Cardiac fibroblast (primary cell): ENCODE measurements at places on chromosomes 7 and 10.

DNA sequence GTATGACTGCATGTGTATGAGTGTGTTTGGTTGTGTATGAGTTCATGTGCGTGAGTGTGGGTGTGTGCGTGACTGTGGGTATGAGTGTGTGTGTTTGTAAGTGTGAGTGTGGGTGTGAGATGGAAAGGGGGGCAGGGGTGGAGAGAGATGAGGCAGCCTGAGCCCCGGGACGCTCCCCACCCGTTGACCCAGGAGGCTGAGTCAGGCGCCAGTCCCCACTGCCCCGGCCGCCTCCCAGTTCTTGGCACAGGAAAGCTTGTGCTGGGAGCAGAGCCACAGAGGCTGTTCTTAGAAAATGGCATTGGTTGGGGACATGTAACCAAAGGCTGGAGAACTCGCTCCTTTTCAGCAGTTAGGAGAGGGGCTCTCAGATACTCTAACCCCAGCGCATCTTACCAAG is 27.8 kb upstream of the NUB1 start:
- peak; percentile 39 for DNase-seq

DNA sequence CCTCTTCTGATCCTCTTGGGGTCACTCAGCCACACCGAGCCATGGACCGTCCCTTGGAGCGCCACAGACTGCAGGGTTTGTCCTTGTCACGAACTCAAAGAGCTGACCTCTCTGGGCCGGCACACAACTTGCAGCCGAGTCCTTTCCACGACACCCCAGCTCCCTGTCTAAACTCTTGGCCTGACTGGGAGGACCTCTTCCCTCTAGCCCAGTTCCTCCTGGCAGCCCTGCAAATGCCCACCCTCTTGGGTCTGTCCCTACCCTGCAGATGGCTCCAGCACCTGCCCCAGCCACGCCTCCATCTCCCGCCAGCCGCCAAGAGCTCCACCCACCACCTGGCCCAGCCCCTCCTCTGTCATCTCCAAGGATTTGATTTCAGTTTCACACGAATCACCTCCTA is 339.2 kb downstream of the DNAJB6 start:
- DNase-seq = no peak

- DNase-seq = no peak
These were observed 95.6 kb downstream of the GPR26 start for GRCh38 chr10:123761666-123762230.

GRCh38 chr10:37703833-37704382 is 153.5 kb downstream of the ZNF248 start:
- DNase-seq = no peak

DNA sequence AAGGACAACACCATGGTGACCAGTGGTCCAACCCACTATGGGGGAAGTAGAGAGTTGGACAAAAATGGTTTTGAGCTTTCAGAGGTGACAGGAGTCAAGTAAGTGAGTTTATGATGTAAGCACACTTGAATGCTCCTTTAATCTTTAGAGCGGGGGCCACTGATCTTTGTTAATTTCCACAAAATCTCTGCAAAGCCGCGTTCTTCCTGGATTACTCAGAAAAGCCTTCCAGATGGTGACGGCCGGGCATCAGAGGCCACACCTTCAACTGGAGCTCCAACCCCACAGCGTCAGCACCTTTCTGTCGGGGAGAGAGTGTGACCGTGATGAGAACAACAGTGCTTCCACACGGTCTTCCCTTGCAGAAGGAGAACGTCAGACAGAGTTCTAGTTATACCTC is 35.2 kb upstream of the KLF6 start:
- peak; percentile 67 for DNase-seq

- no peak for DNase-seq
These were observed 18.2 kb downstream of the ARID5B start for GRCh38 chr10:61919646-61920215.

- DNase-seq = no peak
These were observed 545 bp downstream of the NACAD start for GRCh38 chr7:45088146-45088701.

DNA sequence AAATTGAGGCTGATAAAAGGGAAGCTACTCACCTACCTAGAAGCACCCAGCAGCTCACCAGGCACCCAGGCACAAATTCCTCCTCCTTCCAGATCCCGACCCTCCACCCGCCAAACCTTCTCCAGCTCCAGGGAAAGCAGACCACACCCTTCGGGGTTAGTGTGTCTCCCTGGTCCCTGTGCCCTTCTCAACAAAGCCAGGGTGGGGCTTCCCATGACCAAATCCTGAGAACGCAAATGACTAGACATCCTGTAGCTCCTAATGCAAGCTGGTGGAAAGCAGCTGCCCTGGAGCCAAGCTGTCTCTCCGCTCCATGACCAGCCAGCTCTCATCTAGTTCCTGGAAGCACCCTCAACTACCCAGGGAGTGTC is 4.4 kb downstream of the TBX20 start:
- peak; percentile 67 for DNase-seq

GRCh38 chr10:99828464-99828863 is 46.0 kb downstream of the ABCC2 start:
- DNase-seq = no peak

- DNase-seq = peak; percentile 2
These were observed 141.9 kb upstream of the MKI67 start for GRCh38 chr10:128268015-128268722.

DNA sequence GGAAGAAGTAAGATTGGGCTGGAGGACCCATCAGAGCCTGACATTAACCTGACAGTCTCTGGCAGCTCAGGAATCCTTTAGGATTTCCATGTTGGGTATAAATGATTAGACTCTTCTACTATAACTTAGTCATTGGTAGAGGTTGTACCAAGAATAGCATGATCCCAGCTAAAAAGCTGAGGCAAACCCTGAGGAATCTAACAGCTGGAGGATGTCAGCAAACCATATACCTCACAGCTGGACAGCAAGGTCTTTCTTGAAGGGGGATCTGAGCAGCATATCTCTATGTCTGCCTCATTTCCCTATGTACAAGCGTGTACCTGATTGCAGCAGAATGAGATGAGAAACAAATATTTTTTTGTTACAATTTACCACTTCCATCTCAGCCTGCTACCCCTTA is 103.2 kb downstream of the NPSR1 start:
- no peak for DNase-seq

GRCh38 chr7:1564603-1565022 is 5.2 kb downstream of the PSMG3 start:
- peak; percentile 36 for DNase-seq

GRCh38 chr7:77913977-77914607 is 115.5 kb downstream of the PHTF2 start:
- no peak for DNase-seq

GRCh38 chr10:124579011-124579399 is 117.4 kb downstream of the LHPP start:
- DNase-seq = peak; percentile 69

DNA sequence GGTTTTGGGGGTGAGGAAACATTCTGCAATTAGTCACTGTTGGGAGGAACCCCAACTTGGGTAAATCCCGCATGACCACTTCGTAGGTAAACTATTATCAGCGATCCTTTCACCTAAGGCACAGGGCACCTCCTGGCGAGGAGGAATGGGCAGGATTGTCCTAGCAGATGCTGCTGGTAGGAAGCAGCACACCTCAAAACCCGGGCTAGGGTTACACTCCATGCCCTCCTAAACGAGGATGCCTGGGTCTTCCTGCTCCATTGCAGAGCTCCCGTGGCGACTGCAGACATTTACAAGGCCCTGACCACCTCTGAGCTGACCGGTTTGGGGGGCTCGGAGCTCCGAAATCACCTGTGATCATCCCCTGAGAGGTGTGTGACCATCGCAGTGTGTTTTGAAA is 92.3 kb downstream of the FAM171A1 start:
- no peak for DNase-seq

DNA sequence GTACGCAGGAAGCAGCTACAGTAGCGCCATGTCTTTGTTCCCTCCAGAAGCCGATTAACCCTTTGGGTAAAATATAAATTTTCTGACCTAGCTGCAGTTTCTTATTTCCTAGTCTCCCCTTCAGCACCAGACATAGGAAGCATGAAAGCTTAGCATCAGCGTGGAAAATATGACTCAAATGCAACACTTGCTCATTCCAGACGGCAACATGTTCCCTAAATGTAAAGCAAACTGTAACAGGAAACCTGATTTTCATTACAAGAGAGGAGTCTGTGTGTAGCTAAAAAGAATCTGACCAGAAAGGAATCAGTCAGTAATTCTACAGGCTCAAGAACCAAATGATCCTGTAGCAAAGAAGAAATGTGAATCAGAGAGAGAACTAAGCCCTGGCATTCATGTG is 219.2 kb downstream of the C7orf25 start:
- DNase-seq = peak; percentile 61

DNA sequence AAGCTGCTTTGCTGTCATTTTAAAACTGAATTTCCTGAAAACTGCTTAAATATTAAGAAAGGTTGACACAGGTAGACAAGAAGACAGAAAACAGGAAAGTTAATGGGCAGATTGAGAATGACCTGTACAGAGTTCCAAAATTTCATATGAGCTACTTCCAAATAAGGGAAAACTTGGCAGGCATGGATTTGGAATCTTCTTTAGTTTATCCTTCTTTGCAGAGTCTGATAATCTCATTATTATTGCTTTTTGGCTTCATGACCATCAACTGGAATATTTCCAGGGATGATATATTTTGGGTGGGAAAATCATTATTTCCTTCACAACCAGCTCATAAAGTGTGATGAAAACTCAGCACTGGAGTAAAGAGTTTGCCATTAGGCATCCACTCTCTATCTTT is 346.5 kb upstream of the NPVF start:
- no peak for DNase-seq

- peak; percentile 71 for DNase-seq
These were observed 5.0 kb downstream of the ZYX start for GRCh38 chr7:143385891-143386781.

- DNase-seq = no peak
These were observed 171.9 kb downstream of the NSUN6 start for GRCh38 chr10:18479502-18479901.

GRCh38 chr10:1242975-1243374 is 186.8 kb downstream of the WDR37 start:
- DNase-seq = no peak

- peak; percentile 24 for DNase-seq
These were observed 129.3 kb upstream of the ACBD5 start for GRCh38 chr10:27369880-27370279.

DNA sequence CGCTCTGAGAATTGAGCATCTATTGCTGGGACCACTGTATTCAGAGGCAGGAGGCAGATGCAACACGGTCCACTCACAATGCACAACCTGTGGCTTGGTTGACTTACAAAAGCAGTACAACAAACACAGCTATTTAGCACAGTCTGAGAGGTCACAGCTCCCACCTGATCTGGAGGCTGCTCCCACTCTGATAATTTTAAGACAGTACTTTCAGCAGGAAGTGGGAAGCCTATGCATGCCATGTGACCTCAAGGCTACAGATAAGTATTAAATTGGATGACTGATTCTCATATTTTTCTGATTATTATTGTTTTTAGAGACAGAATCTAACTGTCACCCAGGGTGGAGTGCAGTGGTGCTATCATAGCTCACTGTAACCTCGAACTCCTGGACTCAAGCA is 659.3 kb downstream of the PARD3 start:
- no peak for DNase-seq

DNA sequence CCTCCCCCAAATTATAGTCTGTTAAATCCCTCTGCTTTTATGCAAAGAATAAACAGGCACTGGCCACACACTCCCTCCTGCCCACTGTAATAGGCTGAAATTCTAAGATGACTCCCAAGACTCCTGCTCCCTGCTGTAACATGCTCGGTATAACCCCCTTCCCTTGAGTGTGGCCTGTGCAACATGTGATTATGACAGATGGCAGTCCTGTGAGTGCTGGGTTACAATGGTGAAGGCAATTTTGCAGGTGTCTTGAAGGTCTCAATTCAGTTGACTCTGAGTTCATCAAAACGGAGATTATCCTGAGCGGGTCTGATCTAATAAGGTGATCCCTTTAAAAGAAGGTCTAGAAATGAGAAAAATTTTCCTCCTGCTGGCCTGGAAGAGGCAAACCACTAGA is 55.9 kb downstream of the CREB3L2 start:
- DNase-seq = no peak

DNA sequence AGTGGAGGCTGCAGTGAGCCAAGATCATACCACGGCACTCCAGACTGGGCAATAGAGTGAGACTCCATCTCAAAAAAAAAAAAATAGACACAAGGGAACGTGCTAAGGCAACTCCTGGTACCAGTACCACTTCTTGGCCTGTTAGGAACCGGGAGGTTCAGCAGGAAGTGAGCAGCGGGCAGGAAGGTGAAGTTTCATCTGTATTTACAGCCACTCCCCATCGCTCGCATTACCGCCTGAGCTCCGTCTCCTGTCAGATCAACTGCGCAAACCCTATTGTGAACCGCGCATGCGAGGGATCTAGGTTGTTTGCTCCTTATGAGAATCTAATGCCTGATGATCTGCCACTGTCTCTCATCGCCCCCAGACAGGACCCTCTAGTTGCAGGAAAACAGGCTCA is 69.9 kb upstream of the FOXK1 start:
- DNase-seq = no peak

DNA sequence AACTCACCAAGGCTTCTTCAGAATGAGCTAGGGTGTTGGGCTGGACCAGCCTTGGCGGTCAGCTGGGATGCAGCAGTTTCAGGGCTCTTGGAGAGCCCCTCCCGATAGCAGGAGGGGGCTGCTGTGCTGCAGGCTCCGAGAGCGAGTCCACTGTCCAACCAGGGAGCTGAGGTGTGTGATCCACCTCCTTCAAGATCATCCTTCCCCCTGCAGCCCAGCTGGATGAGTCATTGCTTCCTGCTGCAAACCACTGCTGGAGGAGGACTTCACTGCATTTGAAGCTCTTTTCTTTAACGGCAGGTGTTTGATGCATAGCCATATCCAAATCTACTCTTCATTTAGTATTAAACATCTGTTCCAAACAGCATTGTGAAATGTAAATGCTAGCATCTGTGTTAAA is 54.2 kb upstream of the EBF3 start:
- no peak for DNase-seq

- peak; percentile 13 for DNase-seq
These were observed 15.2 kb downstream of the PDZD8 start for GRCh38 chr10:117360016-117360415.

GRCh38 chr10:80497187-80498077 is 40.3 kb upstream of the SH2D4B start:
- DNase-seq = peak; percentile 92

- peak; percentile 78 for DNase-seq
These were observed 31.9 kb upstream of the GUSB start for GRCh38 chr7:66013938-66014337.

DNA sequence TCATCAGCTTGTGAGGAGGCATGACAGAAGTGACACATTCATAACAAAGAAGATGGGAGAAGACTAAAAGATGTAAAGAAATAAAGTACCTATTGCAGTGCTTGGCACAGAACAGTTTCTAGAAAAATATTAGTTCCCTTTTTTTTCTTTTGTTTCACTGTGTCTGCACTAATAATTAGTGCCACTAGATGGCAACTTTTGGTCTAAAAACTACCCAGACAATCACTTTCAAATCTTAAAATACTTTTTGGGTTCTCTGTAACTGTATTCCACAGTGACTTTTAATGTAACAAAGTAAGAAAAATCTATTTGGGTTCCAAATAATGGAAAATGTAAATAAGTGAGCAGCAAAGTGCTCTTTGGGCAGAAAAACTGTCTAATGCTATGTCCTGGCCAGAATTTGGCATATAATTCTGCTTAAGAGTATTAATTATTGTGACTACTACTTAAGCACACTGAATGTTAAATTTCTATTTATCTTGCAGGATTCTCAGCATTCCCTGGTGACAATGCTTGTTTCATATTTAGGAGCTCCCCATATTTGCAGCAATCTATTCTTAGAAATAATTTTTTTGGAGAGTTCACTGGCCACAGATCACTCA is 134.8 kb upstream of the KIF5B start:
- DNase-seq = peak; percentile 62
